ENCODE measurements at places on chromosomes 5 and 9.

DNA sequence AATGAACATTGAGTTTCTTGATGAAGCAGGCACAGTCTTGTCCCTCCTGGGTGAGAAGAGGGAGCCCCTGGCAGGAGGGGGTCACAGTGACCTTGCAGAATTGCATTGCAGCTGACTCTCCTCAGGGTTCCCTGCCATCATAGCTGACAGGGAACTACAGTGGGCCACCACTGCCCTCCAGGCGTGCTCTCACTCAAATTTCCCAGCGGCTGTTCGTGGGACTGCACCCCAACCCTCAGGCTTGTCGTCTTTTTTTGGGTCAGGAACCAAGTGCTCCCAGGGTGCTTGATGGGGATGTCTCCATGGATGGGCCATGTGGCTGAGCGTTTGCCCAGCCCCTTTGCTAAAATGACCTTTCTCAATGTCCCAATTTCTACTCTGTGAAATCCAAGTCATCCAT lies 215.8 kb downstream of the MELK start:
- no peak overlapping the region for H3K4me3 ChIP-seq
- H3K27ac ChIP-seq, result no peak overlapping the region
- H3K27me3 ChIP-seq, result no peaks in the 10 kb centered on the region
- no peaks in the 10 kb centered on the region for H3K4me1 ChIP-seq
- no peaks in the 10 kb centered on the region for H3K36me3 ChIP-seq

DNA sequence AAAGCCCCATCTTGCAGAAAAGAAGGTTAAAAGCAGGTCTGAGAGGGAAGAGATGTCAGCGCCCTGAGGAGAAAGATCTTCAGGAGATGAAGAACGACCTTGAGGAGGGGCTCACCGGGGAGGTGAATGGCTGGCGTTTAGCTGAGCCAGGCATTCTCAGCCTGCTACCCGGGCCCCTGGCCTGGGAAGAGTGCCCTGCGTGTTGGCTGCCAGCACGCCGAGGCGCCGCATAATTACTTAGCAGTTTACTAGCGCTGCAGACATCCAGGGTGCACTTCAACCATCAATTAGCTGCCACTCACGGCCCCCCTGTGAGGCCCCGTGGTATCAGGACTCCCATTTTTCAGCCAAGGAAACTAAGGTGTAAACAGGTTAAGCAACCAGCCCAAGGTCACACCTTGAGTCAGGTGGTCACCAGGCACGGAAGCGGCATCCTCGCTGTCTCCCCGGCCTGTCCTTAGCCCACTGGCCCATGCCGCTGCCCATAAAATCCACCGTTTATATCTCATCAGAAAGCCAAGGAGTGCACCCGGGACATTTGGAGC lies 551.9 kb downstream of the BNC2 start:
- no peak for DNase-seq
- H3K36me3 ChIP-seq, result no peaks in the 10 kb centered on the region
- no peak overlapping the region for H3K4me3 ChIP-seq
- no peaks in the 10 kb centered on the region for H3K27me3 ChIP-seq
- no peak overlapping the region for H3K27ac ChIP-seq

GRCh38 chr9:35481347-35481975 lies 8.4 kb upstream of the RUSC2 start:
- peak; percentile 62 for DNase-seq
- H3K27ac ChIP-seq, result no peak overlapping the region
- peaks cover 4% of the 10 kb centered on the region for H3K4me1 ChIP-seq

GRCh38 chr5:61313960-61314681 lies 17.9 kb upstream of the ZSWIM6 start:
- H3K4me1 ChIP-seq, result peaks cover 17% of the 10 kb centered on the region
- H3K27me3 ChIP-seq, result no peaks in the 10 kb centered on the region
- DNase-seq, result no peak

GRCh38 chr5:58985311-58985710 lies 402.4 kb downstream of the RAB3C start:
- no peaks in the 10 kb centered on the region for H3K27me3 ChIP-seq
- no peak overlapping the region for H3K4me3 ChIP-seq
- H3K36me3 ChIP-seq, result no peaks in the 10 kb centered on the region
- no peak for DNase-seq
- no peaks in the 10 kb centered on the region for H3K4me1 ChIP-seq

DNA sequence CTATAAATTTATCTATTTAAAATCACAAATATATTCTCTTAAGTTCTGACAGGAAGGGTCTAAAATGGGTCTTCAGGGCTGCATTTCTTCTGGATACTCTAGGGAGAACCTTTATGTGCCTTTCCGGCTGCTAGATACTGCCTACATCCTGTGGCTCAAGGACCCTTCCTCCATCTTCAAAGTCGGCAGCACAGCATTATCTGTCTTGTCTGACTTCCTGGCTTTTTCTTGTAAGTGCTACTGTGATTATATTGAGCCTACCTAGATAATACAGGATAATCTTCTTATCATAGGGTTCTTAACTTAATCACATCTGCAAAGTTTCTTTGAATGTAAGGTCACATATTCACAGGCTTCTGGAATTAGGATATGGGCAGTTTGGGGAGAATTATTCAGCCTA lies 943.8 kb upstream of the TYRP1 start:
- H3K27ac ChIP-seq, result no peak overlapping the region
- no peak overlapping the region for H3K4me3 ChIP-seq
- no peaks in the 10 kb centered on the region for H3K36me3 ChIP-seq
- no peaks in the 10 kb centered on the region for H3K27me3 ChIP-seq
- H3K4me1 ChIP-seq, result no peaks in the 10 kb centered on the region

DNA sequence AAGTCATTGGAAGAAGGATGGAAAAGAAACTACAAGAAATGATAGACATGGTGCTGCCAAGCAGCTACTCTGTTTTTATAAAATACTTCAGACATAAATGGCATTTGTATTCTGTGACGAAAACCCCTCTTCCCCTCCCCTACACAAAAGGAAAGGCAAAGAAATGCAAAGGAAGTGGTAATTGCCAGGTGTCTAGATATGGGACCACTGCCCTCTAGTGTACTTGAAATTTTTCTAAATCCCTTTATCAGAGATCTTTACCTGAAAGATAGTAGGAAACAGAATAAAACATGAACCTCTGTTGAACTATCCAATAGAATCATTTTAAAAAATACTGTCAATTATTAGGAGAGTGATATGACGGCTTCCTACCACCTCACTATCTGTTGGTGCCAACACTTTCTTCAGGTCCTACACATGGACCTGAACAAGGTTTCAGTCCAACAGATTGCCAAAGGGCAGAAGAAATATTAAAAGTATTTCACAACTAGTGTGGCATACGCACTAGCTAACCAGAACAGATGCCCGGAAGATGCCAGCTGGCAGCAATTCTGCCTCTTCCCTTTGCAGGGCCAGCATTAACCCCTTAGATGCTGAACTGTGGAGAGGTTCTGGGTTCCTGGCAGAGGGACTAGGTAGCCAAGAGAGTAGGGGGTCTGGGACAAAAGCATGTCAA lies 104.1 kb downstream of the TSSK1B start:
- no peak overlapping the region for H3K4me3 ChIP-seq
- H3K36me3 ChIP-seq, result no peaks in the 10 kb centered on the region
- H3K4me1 ChIP-seq, result no peaks in the 10 kb centered on the region
- DNase-seq, result peak; percentile 33
- H3K27ac ChIP-seq, result no peak overlapping the region

DNA sequence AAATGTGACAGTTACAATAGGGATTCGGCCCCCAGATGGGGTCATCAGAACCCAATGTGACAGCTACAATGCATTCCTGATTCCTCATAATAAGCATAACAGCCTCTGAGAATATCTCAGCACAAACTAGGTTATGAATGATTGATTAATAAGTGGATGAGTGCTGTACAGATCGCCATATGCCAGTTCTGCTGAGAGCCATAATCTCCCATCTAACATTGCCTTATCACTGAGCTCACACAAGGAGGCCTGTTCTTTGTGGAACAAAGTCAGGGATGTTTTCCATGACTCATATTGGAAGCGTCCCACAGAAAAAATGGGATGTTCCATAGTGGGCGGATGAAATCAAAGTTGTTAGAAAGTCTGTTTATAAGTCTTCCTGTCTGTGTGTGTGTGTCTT lies 89.6 kb downstream of the KIF4B start:
- no peak overlapping the region for H3K4me3 ChIP-seq
- H3K27me3 ChIP-seq, result no peaks in the 10 kb centered on the region
- no peak for DNase-seq
- no peaks in the 10 kb centered on the region for H3K4me1 ChIP-seq

DNA sequence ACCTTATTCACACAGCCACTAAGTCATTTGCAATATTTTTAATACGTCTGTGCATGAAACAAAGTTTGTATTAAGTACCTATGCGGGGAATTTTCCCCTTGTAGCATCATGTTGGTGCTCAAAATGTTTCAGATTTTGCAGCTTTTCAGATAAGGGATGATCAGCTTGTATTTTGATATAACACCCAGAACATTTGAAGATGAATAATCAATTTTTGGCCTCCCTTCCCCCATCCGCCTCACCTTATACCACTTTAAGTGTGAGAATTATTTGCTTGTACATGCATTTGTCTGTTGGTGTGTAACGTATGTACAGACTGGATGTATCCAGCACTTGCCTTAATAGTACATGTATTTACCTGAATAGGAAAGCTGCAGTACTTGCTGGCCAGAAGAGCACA lies 1.7 kb downstream of the JAK2 start:
- peaks cover 3% of the 10 kb centered on the region for H3K4me1 ChIP-seq
- no peak for DNase-seq
- no peak overlapping the region for H3K27ac ChIP-seq
- no peak overlapping the region for H3K4me3 ChIP-seq

- no peaks in the 10 kb centered on the region for H3K27me3 ChIP-seq
- peaks cover 12% of the 10 kb centered on the region for H3K4me1 ChIP-seq
- H3K27ac ChIP-seq, result no peak overlapping the region
- peak; percentile 84 for DNase-seq
Measured at GRCh38 chr5:139747583-139748504, 47.8 kb upstream of the PSD2 start.

DNA sequence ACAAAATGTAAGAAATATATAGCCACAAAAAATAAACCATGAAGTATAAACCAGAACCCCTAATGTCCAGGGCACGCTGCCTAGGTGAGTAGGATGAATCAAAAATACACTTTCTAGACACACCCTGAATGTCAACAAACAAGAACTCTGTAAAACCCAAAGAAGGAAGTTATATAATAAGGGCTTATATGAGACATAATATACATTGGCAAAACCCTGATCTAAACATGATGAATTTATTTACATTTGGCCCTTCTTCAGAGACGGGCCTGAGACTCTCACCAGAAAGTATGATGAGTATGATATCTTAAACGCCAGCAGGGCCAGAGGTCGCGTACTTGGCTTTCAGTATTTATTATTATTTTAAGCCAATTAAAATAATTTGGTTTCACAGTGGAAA lies 125.1 kb upstream of the FST start:
- no peak for DNase-seq
- H3K27ac ChIP-seq, result no peak overlapping the region
- no peak overlapping the region for H3K4me3 ChIP-seq
- no peaks in the 10 kb centered on the region for H3K27me3 ChIP-seq
- no peaks in the 10 kb centered on the region for H3K4me1 ChIP-seq

GRCh38 chr5:178176791-178177190 lies 10.4 kb downstream of the GMCL2 start:
- H3K27me3 ChIP-seq, result no peaks in the 10 kb centered on the region
- DNase-seq, result no peak
- no peaks in the 10 kb centered on the region for H3K36me3 ChIP-seq
- H3K4me3 ChIP-seq, result no peak overlapping the region
- no peak overlapping the region for H3K27ac ChIP-seq
- H3K4me1 ChIP-seq, result no peaks in the 10 kb centered on the region

DNA sequence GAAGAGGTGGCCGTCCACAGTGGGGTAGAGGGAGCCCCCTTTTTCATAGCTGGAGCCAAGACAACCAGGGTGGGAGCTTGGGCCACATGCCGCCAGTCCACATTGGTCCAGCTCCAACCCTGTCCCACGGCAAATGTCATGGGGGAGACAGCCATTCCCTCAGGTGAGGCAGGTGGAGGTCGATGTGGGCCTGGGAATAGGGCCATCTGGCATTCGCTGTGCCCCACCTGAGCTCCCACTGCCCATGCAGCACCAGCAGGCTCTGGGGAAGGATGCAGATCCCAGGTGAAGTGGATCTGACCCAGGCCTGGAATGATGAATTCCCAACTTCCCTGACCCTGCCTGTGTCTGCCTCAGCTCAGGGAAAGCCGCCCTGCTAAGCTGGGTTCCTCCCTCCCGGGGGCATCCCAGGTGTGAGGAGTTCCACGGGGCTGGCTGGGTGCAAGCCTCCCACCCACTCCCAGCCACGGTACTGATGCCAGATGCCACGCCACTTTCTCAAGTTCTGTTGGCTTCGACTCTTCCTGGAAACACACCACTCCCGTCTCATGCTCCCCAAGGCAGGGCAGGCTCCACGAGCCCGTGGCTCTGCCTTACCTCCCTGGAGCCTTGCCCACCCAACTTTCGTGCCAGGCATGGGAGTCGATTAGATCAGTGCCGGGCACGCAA lies 25.2 kb upstream of the FCN2 start:
- no peak overlapping the region for H3K4me3 ChIP-seq
- H3K27me3 ChIP-seq, result no peaks in the 10 kb centered on the region
- H3K36me3 ChIP-seq, result no peaks in the 10 kb centered on the region

- no peak overlapping the region for H3K4me3 ChIP-seq
- H3K36me3 ChIP-seq, result peaks cover 5% of the 10 kb centered on the region
- H3K27ac ChIP-seq, result no peak overlapping the region
- no peaks in the 10 kb centered on the region for H3K27me3 ChIP-seq
Measured at GRCh38 chr9:131522257-131523085, 8.6 kb downstream of the UCK1 start.

All from Caco-2 (cell line).